ENCODE measurements at places on chromosomes 1 and 21.

GRCh38 chr1:156892190-156893047 lies 1.1 kb upstream of the PEAR1 start:
- DNase-seq: peak; percentile 66

- DNase-seq: no peak
Measured at GRCh38 chr1:47766832-47767740, 230.1 kb downstream of the TRABD2B start.

DNA sequence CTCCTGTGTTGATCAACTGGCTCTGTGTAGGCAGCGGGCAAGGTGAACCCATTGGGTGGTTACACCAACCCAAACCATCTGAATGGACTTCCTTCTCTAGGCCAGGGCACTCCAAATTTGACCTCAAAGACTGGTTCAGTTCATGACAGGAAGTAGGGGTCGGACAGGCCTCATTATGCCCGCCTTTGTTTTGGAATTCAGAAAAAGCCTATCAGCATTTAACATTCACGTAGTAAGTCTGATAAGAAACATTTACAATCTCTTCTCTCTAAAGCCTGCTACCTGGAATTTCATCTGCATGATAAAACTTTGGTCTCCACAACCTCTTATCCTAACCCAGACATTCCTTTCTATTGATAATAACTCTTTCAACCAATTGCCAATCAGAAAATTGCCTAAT lies 97.1 kb upstream of the ETV3 start:
- DNase-seq: no peak

DNA sequence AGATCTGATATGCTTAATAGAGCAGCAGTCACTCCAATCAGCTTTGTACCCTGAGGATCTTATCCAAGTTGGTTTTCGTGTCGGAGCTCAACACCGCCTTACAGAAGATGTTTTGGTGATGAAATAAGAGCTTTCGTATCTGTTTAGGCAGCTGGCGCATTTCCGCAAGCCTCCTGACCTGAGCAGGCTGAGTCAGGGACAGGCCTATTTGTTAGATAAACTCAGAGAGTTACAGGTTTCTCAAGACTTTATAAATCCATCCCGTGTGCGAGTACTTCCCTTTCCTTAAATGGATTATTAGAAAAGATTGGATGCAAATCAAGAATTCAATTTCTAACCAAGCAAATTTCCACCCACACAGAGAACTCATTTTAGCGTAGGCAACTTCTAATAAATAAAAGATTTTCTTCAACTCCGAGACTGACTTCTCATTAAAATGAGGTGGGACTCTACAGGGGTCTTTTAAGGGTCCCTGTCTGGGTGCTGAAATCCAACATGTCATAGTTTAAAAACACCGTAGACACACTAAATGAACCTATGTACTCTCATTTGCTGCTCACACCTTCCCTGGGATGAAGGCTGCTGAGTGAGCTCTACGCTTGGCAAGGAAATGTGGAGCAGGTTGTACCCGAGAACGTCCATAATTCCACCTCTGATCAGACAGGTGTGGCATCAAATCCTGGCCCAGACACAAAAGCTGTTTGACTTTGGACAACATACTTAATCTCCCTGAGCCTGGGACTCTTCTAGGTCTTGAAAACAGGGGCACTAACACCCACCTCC lies 106.9 kb upstream of the F3 start:
- DNase-seq: no peak

DNA sequence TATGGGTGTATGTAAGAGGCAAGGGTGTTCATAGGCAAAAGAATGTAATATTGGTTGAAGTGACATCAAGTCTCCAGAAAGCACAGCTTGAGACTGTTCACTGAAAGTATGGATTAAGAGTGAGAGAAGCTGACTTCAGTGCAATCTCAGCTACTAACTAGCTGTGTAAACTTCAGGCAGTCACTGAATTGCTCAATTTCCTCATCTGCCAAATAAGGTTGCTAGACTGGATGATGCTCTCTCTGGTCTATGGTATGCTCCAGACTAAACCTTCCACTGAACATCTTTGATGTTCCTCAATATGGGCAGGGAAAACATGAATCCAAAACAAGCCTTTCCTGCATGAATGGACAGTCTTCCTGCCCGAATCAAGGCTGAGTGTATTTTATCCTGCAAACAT lies 111.8 kb upstream of the USH2A start:
- DNase-seq: no peak

All from NCI-H1105 (cell line).